ENCODE measurements at places on chromosomes 2 and 18.

GRCh38 chr2:26421961-26422360 lies 20.2 kb downstream of the DRC1 start:
- DNase-seq = no peak

- DNase-seq = no peak
Observed at GRCh38 chr2:142315346-142315745, 184.5 kb upstream of the LRP1B start.

DNA sequence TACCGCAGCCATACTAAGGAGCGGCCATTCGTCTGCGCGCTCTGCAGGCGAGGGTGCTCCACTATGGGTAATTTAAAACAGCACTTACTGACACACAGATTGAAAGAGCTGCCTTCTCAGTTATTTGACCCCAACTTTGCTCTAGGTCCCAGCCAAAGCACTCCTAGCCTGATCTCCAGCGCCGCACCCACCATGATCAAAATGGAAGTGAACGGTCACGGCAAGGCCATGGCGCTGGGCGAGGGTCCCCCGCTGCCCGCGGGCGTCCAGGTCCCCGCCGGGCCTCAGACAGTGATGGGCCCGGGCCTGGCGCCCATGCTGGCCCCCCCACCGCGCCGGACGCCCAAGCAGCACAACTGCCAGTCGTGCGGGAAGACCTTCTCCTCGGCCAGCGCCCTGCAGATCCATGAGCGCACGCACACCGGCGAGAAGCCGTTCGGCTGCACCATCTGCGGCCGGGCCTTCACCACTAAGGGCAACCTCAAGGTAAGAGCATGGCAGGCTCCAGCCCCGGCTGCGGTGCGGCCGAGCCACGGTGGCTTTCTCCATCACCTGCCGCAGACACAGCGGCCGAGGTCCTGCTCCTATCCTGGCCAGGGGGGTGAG lies 15.5 kb downstream of the SALL3 start:
- DNase-seq = no peak

DNA sequence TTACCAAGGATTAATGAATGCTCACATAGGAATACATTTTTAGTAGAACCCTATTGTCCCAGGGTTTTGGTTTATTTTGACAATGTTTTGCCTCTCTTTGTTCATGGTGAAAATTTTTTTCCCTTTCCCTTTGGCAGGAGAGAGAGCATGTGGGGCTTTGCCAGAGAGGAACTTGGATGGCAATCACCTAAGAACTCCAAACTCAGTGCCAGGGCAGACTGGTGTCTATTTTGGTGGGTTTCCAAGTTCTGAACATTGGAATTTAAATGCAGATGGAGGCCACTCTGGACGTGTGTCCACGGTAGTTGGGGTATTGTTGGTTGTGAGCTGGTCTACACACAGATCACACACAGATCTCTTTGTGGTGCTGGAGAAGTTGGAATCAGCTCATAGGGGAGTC lies 2091.1 kb upstream of the PIK3C3 start:
- DNase-seq = no peak

- no peak for DNase-seq
Observed at GRCh38 chr2:102880731-102881130, 118.9 kb downstream of the TMEM182 start.

- no peak for DNase-seq
Observed at GRCh38 chr2:122704109-122704563, 948.7 kb downstream of the TSN start.

- DNase-seq = no peak
Observed at GRCh38 chr2:66418381-66418780, 16.5 kb upstream of the MEIS1 start.

DNA sequence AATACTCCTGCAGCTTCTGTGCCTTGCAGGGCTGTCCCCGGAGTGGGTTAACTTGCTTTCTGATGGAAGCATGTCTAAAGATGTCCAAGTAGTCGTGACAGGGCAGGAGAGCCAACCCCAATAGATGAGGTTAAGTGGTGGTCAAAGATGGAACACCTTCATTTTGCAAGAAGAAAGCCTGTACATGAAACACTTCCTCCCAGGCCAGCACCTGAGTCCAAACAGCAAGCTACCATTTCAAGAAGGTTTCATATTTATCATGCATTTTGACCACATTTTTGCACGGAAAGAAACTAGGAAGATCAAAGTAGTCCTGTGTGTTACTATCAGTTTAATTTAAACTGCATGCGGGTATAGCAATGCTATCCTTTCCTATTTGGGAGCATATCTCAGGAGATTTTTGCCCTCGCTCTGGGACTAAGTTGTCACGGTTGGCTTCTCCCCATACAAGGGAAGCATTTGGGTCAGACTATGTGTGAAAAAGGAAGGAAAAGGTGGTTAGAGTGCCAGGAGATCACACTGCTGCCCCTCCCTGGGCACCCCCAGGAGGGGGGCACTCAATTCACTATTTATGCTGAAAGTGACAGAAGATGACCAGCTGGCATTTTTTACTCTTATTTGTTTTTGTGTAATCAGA lies 187.6 kb downstream of the ZNF521 start:
- no peak for DNase-seq

GRCh38 chr18:41343808-41344207 lies 611.2 kb upstream of the PIK3C3 start:
- DNase-seq = no peak

DNA sequence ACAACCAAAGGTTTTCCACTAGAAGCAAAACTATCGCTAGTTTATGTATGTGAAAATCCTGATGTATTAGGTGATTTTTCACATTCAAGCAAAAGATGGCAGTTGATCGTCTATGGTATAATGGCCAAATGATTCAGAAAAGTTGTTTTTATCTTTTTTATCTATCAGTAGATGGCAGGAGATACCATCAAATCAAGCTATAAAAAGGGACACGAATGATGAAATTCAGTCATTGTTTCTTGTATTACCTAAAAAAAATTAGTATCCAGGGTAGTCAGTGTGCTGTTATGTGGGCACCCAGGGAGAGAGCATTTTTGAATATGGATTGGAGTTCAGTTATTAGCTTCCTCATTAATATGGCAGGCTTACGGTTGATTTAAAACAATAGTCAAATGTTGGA lies 22.9 kb upstream of the CAVIN2 start:
- DNase-seq = no peak

GRCh38 chr2:232603283-232603682 lies 30.1 kb upstream of the EFHD1 start:
- no peak for DNase-seq

- no peak for DNase-seq
Observed at GRCh38 chr2:127254386-127254981, 34.4 kb upstream of the CYP27C1 start.

DNA sequence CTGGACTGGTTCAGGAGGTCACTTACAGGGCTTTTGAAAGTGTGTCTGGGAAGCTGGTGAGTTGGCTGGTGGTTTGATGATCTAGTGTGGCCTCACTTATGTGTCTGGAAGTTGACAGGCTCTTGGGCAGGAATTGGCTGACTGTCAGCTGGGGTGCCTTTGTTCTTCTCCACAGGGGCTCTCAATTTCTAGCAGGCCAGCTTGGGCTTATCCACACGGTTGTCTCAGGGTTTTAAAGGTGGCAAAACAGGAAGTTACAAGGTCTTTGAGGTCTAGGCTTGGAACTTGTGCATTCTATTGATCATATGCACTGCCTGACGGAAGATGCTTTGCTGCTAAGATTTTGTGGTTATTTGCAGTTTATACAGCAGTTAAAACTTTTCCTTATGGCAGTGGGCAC lies 52.0 kb upstream of the CELF4 start:
- no peak for DNase-seq

GRCh38 chr2:209579230-209579749 lies 155.4 kb downstream of the MAP2 start:
- DNase-seq = no peak

- no peak for DNase-seq
Observed at GRCh38 chr18:478681-479080, 21.8 kb downstream of the COLEC12 start.
